ENCODE measurements at places on chromosomes 7 and 10.

- no peak for DNase-seq
These were observed 23.0 kb upstream of the RET start for GRCh38 chr10:43053825-43054224.

DNA sequence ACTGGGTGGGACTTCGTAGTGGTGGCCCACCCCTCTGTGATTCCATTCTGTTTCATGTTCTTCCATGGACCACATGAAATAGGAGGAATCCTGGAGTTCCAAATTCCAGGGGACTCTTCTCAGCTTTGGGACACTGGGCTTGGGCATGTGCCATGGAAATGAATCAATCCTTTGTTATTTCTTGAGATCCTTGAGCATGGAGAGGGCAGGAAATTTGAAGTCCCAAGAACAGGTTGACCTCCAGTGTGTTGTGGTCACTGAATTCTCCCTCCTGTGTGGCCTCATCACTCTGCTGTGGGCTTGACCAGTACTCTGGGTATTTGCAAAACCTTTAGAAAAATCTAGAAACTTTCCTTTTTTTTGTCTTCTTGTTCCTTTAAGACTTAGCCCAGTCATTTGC lies 22.7 kb downstream of the TACR2 start:
- no peak for DNase-seq

DNA sequence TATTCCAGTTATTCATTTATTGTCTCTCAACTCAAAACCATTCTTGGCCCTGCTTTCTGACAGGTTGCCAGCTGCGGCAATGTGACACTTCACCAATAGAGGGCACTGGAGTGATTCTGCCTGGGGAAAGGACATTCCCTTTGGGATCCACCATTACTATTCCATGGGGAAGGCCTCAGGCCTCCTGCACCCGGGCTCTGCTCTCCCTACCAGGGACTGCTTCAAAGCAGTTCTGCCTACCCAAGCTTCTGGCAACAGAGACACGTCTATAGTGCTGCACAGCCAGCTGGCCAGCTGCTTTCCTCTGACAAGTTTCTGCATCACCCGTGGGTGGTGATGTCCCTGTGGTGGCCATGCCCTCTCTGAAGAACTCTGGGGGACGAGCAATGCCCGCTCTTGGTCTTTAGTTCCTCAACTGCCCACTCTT lies 163.8 kb downstream of the ELMO1 start:
- DNase-seq = peak; percentile 29

- no peak for DNase-seq
These were observed 2.4 kb upstream of the INPP5A start for GRCh38 chr10:132535065-132535651.

GRCh38 chr7:55242613-55243012 lies 122.5 kb upstream of the LANCL2 start:
- no peak for DNase-seq

- no peak for DNase-seq
These were observed 193.0 kb downstream of the FZD1 start for GRCh38 chr7:91457208-91457607.

- no peak for DNase-seq
These were observed 338.9 kb downstream of the EXOC4 start for GRCh38 chr7:133591704-133592340.

- DNase-seq = no peak
These were observed 53.4 kb downstream of the PAPSS2 start for GRCh38 chr10:87712913-87713616.

GRCh38 chr7:38671911-38672905 lies 41.0 kb upstream of the AMPH start:
- no peak for DNase-seq

DNA sequence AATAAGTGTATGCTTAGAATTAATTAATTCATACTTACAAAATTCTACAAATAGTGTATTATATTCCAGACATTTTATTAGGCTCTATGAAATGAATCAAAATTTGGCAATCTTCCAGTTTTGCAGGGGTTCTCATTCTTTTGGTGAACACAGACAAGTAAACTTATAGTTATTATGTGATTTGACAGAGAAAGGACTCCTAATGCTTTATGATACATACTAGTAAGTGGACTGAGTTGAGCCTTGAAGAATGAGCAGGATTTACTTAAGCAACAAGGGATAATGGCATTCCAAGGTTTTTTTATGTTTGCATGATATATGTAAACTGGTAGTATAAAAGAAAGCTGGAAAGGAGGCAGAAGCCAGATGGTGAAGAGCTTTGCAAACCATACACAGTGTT lies 145.7 kb upstream of the FERD3L start:
- no peak for DNase-seq

DNA sequence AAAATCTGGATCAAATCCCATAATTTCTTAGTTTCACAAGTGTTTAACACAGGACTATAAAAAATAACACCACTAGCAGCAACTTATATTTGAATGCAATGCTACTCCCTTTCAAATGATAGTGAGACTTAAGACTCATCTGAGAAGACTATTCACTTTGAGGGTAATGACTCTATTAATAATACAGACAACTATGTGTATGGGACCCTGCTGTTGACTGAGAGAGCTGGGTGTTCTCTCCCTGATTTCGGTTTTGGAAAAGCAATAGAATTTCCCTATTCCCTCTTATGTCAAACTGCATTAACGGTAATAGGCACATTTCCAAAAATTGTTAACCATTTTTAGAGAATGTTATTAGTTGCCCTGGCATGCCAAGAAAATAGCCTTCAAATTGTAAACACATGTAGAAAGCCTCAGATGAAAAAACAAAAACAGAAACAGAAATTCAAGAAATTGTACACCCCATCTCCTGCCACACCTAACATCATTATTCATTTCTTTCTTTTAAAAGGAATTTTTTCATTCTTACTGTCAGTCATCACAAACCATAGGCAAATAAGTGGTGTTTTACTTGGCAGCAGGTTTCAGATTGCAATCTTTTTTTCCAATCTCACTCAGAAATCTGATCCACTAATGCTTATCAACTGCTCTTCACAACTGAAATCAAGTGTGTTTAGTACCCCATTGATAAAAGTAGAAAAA lies 153.7 kb downstream of the TFPI2 start:
- no peak for DNase-seq

DNA sequence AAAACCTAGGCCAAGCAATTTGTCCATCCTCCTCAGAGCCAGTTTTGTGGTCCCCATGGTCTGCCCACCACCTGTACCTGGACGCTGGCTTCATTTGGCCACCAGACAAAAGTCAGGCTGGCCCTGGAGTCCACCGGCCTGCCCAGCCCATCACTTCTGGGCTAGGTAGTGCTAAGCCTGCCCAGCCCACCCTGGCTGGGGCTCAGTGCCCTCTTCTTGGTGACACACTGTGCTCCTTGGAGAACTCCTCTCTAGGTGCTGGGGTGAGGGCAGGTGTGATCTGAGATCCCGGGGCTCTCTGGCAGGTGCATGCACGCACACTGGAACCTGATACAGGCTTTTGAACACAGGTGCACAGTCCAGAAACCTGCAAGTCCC lies 1.1 kb downstream of the AIFM2 start:
- no peak for DNase-seq

DNA sequence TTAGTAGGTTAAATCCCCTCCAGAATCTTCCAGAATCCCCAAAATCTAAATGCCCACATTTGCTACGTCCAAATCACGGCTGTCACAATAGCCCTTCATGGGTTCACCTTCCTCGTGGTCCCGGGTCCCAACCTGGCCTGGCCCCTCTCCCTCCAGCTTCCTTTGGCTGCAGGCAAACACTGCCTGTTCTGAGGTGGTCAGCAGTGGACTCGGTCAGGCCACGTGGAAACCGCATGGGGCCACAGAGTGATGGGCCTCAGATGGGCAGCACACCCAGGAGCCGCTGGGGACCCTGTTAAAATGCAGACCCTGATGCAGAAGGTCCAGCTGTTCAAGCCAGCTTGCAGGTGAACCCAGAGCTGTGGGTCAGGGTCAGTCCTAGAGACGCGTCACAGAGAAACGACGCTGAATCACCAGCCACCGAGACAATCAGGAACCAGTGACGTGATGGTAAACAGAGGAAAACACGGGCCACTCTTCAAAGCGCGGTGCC lies 588.6 kb downstream of the DNAJB6 start:
- DNase-seq = no peak

DNA sequence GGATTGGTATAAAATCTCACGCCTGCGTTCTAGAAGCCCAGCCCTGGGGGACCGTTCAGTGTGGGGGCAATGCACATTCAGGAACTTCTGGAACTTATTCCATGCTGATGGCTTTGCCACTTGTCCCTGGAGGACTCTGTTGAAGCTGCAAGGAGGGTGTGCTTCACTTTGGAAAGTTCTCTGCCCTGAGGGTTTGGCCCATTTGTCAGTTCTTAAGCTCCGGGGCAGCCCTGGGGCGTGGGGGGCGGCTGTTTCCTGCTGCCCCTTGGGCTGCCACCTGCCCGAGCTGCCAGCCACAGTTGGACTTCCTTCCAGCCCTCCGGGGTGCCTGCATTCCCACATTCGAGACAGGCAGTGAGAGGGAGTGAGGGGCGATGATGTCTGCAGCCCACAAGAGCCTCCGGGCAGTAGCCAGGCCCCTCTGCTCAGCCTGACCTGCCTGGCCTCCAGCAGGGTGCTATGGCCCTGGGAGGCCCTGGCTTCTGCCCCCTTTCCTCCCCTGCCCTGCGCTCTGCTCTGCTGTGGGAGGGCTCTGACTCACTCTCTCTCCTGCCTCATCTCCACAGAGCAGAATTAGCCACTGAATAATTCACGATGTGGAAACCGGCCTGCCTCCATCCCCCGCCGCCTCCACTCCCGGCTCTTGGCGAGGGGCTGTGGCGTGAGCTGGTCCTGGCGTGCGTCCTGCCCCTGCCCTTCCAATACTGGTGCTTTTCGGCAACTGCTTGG lies 1.9 kb downstream of the TTYH3 start:
- DNase-seq = no peak

GRCh38 chr10:111698711-111699110 lies 484.9 kb downstream of the GPAM start:
- DNase-seq = no peak

- DNase-seq = no peak
These were observed 1.8 kb downstream of the DDIT4 start for GRCh38 chr10:72275351-72276012.

- peak; percentile 65 for DNase-seq
These were observed 1.2 kb downstream of the COL26A1 start for GRCh38 chr7:101363734-101364374.

GRCh38 chr7:152848026-152848425 lies 88.5 kb downstream of the ACTR3B start:
- DNase-seq = no peak

DNA sequence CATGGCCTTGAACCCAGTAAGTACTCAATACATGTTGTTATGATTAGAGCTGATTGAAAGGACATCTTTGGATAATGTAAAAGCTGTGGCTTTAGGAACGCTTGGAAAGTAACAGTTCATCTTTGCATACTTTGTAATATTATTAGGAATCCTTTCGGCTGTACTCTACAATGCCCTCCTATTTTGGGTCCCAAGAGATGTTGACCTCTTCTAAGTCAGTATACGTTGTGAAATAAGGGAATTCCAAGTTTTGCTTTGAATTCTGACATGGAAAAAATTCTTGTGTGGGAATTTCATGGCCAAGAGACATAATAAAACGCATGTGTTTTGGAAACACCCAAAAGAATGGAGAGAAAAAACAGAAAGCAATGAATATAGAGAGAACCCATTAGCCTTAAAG lies 7.7 kb downstream of the AGR3 start:
- DNase-seq = no peak

DNA sequence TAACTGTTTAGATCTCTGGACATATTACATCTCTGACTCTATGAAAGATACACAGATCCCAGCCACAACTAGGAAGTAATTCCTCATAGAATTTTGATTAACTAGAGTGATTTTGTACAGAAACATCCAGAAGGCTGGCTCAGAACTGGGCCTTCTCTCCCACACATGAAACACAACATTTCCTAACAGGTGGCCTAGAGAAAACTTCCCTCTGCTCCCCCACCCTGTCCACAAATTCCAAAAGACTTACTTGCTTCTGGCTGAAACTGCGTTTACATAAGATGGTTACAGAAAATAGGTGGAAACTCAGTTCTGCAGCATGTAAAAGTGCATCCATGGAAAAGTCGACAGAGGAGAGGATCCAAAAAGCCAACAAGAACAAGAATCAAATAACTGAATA lies 132.9 kb downstream of the FZD1 start:
- DNase-seq = no peak

DNA sequence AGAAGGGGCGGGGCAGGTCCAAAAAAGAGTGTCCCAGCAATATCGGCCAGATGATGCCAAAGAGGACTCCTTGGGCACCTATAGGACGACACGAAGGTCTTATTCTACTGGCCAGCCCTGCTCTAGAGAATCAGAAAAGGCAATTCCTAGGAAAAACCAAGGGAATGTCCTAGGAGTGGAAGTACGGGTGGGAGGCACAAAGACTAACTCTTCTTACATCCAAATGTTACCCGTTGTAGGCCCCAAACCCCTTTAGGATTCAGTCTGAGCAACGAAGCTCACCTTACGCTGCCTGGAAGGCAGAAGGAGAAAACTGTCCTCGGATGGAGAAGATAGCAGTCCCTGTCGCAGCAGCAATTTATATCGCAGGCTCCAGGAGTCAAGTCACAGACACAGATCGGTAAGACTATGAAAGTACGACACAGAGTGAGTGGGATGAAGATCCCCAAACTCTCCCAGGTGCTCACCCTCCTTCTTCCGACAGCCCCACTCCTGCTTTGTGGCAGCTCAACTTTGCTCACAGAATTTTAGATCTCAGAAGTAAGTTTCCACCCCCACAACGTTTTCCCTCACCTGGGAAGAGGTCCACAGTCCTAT lies 558 bp downstream of the TCTN3 start:
- DNase-seq = no peak

- DNase-seq = peak; percentile 16
These were observed 20.7 kb downstream of the COX15 start for GRCh38 chr10:99711129-99711719.

- DNase-seq = no peak
These were observed 7.3 kb upstream of the CREM start for GRCh38 chr10:35119378-35119777.

- no peak for DNase-seq
These were observed 858 bp downstream of the CCDC136 start for GRCh38 chr7:128792471-128793180.

DNA sequence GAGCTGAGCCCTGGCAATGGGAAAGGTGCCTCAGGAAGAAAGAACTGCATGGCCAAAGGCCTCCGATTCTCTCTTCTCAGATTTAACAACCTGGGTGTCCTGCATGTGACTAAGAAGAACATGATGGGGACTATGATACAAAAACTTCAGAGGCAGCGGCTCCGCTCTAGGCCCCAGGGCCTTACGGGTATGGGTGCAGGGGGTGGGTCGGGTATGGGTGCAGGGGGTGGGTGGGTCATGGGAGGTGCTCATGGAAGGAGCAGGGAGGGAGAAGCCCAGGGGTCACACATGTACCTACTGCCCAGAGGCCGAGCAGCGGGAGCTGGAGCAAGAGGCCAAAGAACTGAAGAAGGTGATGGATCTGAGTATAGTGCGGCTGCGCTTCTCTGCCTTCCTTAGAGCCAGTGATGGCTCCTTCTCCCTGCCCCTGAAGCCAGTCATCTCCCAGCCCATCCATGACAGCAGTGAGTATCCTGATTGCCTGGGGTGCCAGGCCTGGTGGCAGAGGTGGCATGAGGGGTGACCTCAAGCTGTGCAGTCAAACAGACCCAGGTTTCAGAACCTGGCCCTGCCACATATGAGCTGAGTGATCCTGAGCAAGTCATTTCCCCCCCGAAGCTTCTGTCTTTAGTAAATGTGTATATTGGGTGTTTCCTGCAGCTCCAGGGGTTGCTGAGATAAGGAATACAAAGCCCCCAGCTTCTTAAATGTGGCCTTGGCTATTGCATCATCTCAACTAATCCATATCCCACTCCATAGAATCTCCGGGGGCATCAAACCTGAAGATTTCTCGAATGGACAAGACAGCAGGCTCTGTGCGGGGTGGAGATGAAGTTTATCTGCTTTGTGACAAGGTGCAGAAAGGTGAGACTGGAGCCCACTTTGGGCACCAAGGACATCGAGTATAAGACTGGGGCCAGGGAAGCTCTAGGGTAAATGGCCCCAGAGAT lies 2.0 kb downstream of the NFKB2 start:
- DNase-seq = peak; percentile 4

All from activated CD4-positive, alpha-beta T cell treated with anti-CD3 and anti-CD28 coated beads, Interleukin-2, amount 50 U/mL, for 1 hour (primary cell).